ENCODE measurements at places on chromosomes 12 and 14. TPM values are rescaled to one million over a fixed set of nuclear protein-coding genes. Genes with fewer than 3 reads are reported as not detected.

DNA sequence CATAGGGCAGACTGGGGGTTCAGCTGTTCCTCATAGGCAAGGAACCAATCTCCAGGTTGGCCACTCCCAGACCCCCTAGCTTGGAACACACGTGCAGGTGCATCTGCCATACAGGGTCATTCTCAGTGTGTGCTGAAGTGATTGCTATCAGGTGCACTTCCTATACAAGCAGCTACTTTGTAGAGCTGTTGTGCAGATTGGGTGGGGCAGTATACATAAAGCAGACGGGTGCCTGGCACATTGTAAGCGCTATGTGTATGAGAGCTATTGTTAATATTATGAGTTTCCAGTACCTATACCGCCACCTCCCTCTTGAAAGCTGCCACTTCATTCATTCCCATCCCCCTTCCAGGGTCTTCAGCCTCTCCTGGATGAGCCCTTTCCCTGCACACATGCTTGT is 17.3 kb downstream of the IRF2BPL start:
- no peaks in the 10 kb centered on the region for H3K27me3 ChIP-seq
- H3K36me3 ChIP-seq: no peaks in the 10 kb centered on the region
- no peak overlapping the region for H3K27ac ChIP-seq
- no peak for DNase-seq
- no peak overlapping the region for H3K4me3 ChIP-seq

DNA sequence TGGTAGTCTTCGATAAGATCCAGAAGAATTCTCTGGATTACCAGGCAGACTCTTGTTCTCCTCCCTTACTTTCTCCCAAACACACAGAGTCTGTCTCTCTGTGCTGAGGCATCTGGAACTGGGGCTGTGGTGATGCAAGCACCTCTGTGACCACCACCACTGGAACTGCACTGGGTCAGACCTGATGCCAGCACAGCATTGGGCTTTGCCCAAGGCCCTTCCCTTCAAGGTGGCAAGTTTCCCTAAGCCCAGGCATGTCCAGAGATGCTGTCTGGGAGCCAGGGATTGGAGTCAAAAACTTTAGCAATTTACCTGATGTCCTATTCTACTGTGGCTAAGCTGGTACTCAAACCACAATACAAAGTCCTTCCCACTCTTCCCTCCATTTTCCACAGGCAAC is 14.6 kb upstream of the TMPRSS12 start:
- DNase-seq: no peak
- no peaks in the 10 kb centered on the region for H3K36me3 ChIP-seq
- no peaks in the 10 kb centered on the region for H3K27me3 ChIP-seq
- H3K27ac ChIP-seq: no peak overlapping the region
- peaks cover 2% of the 10 kb centered on the region for H3K4me1 ChIP-seq

- no peak for DNase-seq
- no peak overlapping the region for H3K27ac ChIP-seq
- no peaks in the 10 kb centered on the region for H3K27me3 ChIP-seq
- H3K4me1 ChIP-seq: peaks cover 26% of the 10 kb centered on the region
- H3K36me3 ChIP-seq: peaks cover 2% of the 10 kb centered on the region
Measured at GRCh38 chr12:74535536-74535935, 2.1 kb upstream of the ATXN7L3B start.

- no peak for DNase-seq
- no peak overlapping the region for H3K27ac ChIP-seq
- no peaks in the 10 kb centered on the region for H3K27me3 ChIP-seq
- H3K4me1 ChIP-seq: no peaks in the 10 kb centered on the region
Measured at GRCh38 chr14:65258391-65258790, 154.1 kb upstream of the FUT8 start.

The REP15 gene
- not detected for total RNA-seq

GRCh38 chr12:32125455-32126084 is 18.9 kb downstream of the BICD1 start:
- no peaks in the 10 kb centered on the region for H3K4me1 ChIP-seq
- no peak for DNase-seq
- H3K27ac ChIP-seq: no peak overlapping the region
- H3K27me3 ChIP-seq: no peaks in the 10 kb centered on the region
- no peak overlapping the region for H3K4me3 ChIP-seq
- no peaks in the 10 kb centered on the region for H3K36me3 ChIP-seq

The SLCO1B3 gene
- not detected for total RNA-seq

The ABCC9 gene
- 0.10 TPM for total RNA-seq

GRCh38 chr12:132268674-132269073 is 60.7 kb downstream of the GALNT9 start:
- H3K4me1 ChIP-seq: no peaks in the 10 kb centered on the region
- H3K27me3 ChIP-seq: no peaks in the 10 kb centered on the region
- no peak overlapping the region for H3K4me3 ChIP-seq
- H3K27ac ChIP-seq: no peak overlapping the region
- no peak for DNase-seq

GRCh38 chr12:132214891-132215290 is 70.6 kb downstream of the NOC4L start:
- DNase-seq: no peak
- no peaks in the 10 kb centered on the region for H3K36me3 ChIP-seq
- no peaks in the 10 kb centered on the region for H3K27me3 ChIP-seq
- no peak overlapping the region for H3K4me3 ChIP-seq
- H3K4me1 ChIP-seq: no peaks in the 10 kb centered on the region

DNA sequence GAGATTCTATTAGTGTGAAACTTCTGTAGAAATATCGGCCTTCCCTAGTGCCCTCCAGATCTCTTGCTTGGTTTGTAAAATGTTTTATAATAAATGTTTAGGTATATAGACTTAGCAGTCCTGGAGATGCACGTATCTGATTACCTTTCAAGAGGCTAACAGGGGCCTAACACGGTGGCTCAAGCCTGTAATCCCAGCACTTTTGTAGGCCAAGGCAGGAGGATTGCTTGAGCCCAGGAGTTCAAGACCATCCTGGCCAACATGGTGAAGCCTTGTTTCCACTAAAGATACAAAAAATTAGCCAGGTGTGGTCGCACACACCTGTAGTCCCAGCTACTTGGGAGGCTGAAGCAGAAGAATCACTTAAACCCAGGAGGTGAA is 9.8 kb upstream of the RILPL2 start:
- no peaks in the 10 kb centered on the region for H3K36me3 ChIP-seq
- peaks cover 4% of the 10 kb centered on the region for H3K4me1 ChIP-seq
- DNase-seq: no peak
- H3K4me3 ChIP-seq: no peak overlapping the region
- no peaks in the 10 kb centered on the region for H3K27me3 ChIP-seq

GRCh38 chr14:33186656-33187055 is 248.0 kb downstream of the NPAS3 start:
- no peak overlapping the region for H3K27ac ChIP-seq
- H3K4me3 ChIP-seq: no peak overlapping the region
- H3K4me1 ChIP-seq: no peaks in the 10 kb centered on the region
- DNase-seq: no peak
- H3K36me3 ChIP-seq: no peaks in the 10 kb centered on the region

GRCh38 chr12:4001841-4002240 is 128.6 kb upstream of the PARP11 start:
- H3K36me3 ChIP-seq: no peaks in the 10 kb centered on the region
- DNase-seq: no peak
- H3K27ac ChIP-seq: no peak overlapping the region
- H3K4me3 ChIP-seq: no peak overlapping the region
- H3K4me1 ChIP-seq: peaks cover 19% of the 10 kb centered on the region
- no peaks in the 10 kb centered on the region for H3K27me3 ChIP-seq

The TBC1D30 gene
- 0.41 TPM for total RNA-seq

DNA sequence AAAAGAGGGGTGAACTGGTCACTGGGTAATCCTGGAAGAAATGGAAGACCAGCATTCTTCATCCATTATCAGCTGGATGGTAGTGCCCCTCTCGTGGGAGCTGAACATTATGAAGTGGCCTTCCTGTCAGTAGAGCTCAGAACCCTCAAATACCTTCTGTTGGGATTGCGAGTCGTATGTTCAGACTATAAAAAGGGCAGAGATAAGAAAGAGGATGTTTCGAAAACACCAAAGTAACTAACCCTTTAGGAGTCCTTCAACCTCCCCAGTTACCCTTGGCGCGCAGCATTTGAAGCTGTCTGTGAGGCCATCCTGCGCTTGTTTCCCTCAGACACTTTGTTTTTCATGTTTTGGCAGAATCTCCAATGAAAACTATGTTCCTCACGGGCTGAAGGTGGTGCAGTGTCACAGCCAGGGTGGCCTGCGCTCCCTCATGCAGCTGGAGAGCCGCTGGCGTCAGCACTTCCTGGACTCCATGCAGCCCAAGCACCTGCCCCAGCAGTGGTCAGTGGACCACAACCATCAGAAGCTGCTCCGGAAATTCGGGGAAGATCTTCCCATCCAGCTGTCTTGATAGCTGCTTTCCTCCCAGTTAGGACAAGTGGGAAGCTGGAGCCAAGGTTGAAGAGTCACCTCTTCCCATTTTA is 19.3 kb upstream of the GALNT16 start:
- peaks cover 46% of the 10 kb centered on the region for H3K36me3 ChIP-seq
- H3K27me3 ChIP-seq: no peaks in the 10 kb centered on the region
- no peaks in the 10 kb centered on the region for H3K4me1 ChIP-seq
- DNase-seq: no peak
- no peak overlapping the region for H3K4me3 ChIP-seq

- H3K4me3 ChIP-seq: no peak overlapping the region
- DNase-seq: no peak
- no peaks in the 10 kb centered on the region for H3K36me3 ChIP-seq
- no peaks in the 10 kb centered on the region for H3K4me1 ChIP-seq
- H3K27ac ChIP-seq: no peak overlapping the region
Measured at GRCh38 chr14:59424341-59425071, 40.7 kb downstream of the GPR135 start.

The LALBA gene
- total RNA-seq: not detected

GRCh38 chr12:2682296-2683251 is 112.2 kb upstream of the FKBP4 start:
- peak; percentile 36 for DNase-seq
- H3K27me3 ChIP-seq: no peaks in the 10 kb centered on the region
- no peak overlapping the region for H3K27ac ChIP-seq
- no peaks in the 10 kb centered on the region for H3K36me3 ChIP-seq

GRCh38 chr14:92496191-92496857 is 17.3 kb upstream of the RIN3 start:
- peaks cover 10% of the 10 kb centered on the region for H3K27me3 ChIP-seq
- H3K27ac ChIP-seq: no peak overlapping the region
- DNase-seq: no peak
- H3K36me3 ChIP-seq: no peaks in the 10 kb centered on the region
- H3K4me1 ChIP-seq: peaks cover 2% of the 10 kb centered on the region

- H3K4me1 ChIP-seq: peaks cover 7% of the 10 kb centered on the region
- peak overlapping the region; percentile 15 for H3K27ac ChIP-seq
- no peaks in the 10 kb centered on the region for H3K27me3 ChIP-seq
- no peak for DNase-seq
- no peak overlapping the region for H3K4me3 ChIP-seq
Measured at GRCh38 chr12:3744229-3744901, 8.5 kb downstream of the CRACR2A start.

All from T-cell (primary cell).